ENCODE measurements at places on chromosomes 1 and 21. TPM values are rescaled to one million over a fixed set of nuclear protein-coding genes. Genes with fewer than 3 reads are reported as not detected.
A peak's percentile ranks its signal among the peaks of the same experiment; 100 is the strongest.

DNA sequence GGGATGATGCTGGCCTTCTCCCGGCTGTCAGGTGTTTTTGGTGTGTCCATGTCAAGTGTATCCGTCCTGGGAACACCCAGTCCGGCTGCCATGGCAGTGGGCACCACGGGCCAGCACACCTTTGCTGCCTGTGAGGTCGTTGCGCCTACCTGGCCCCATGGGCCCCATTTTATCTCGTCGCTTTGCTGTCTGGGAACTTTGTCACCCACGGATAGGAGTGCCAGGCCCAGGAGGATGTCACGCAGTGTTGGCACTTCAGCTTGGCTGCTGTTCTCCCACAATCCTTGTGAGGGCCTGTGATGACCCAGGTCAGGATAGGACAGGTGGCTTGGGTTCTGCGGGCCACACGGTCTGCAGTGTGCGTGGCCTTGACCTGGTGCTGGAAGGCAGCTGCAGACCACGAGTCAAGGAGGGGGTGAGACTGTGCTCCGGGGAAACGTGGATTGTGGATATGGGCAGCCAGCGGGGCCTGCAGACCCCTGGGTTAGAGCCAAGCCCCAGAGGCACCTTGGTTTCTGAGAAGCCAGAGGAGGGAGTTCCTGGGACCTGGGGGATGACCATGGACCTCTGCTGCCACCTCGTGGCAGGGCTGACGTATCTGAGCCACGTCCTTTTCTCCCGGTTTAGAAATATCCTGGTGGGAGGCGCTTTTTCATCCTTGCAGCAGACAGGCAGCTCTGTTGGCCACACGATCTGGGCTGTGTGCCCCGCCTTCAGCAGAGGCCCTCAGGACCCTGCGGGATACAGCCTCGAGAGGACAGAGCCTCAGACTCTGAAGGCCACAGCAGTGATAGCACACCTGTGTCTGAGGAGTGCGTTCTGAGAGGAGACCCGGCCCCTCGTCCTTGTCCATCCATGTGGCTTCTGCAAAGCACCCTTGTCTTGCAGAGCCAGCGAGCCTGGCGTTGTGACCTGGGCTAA is 161.1 kb upstream of the COL6A1 start:
- H3K4me1 ChIP-seq = no peaks in the 10 kb centered on the region
- H3K36me3 ChIP-seq = no peaks in the 10 kb centered on the region
- no peak overlapping the region for H3K27ac ChIP-seq
- DNase-seq = peak; percentile 82

DNA sequence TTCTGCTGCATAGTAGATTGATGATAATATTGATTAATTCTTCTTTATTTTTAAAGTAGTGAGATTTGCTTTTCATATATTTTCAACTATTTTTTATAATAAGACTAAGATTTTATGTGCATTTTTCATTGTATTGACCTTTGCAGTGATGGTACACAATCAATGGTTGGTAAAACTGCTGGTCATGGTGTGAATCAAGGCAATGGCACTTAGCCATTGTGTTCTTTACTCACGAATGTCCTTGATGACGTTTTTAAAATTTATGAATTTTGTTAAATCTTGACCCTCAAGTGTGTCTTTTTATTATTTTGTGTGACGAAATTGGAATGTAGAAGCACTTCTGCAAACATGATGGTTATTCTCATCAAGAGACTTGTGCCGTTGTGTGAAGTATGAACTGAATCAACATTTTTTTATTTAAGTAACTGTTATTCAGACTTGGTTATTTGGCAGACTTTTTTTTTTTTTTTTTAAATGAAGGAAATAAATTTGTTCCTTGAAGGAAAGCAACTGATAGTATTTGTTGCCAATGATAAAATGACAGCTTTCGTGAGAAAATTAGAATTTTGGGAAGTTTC is 22.6 kb downstream of the CDC73 start:
- H3K36me3 ChIP-seq = peaks cover 5% of the 10 kb centered on the region
- DNase-seq = no peak
- H3K4me3 ChIP-seq = no peak overlapping the region

DNA sequence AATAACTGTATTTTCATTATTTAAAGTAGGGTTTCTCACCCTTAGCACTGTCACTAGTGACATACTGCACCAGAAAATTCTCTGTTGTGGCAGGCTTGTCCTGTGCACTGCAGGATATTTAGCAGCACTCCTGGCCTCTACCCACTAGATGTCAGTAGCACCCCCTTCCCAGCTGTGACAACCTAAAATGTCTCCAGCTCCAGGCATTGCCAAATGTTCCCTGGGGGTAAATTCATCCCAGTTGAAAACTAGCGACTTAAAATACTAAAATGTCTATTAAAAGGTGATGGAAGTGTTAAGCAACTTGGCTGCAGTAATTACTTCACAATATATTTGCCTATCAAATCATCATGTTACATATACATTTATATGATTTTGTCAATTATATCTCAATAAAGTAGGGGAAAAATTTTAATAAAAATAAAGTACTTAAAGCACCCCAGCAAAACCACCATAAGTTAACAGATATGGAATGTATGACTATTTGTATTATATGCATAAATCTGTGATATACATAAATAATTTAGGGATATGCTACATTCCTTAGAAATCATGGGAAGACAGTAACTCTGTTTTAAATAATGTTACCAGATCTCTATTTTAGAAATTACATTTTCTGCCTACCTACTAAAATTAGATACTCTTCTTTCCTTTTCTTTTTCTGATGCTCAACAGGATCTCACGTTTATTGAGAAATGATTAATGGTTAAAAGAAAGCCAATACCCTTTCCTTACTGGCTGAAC is 74.6 kb downstream of the ARID4B start:
- H3K4me3 ChIP-seq = no peak overlapping the region
- DNase-seq = peak; percentile 52
- no peak overlapping the region for H3K27ac ChIP-seq
- H3K36me3 ChIP-seq = no peaks in the 10 kb centered on the region
- H3K27me3 ChIP-seq = no peaks in the 10 kb centered on the region

DNA sequence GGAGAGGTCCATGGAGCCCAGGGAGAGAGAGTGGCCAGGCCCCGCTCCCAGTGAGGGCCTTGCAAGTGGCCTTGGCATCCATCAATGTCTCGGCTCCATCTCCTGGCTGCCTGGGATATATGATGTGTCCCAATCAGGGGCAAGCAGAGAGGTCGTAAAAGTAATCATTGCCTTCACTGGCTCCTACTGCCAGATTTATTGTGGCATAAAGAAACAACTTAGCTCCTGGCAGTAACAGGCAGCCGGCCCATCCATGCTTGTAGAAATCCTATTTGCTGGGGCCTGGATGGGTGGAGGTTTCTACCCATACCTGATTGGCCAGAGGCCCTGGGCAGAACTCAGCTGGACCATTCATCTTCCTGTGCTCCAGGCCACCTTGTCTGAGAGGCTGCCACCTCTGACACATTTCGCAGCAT is 272.6 kb downstream of the MATN1 start:
- H3K27ac ChIP-seq = no peak overlapping the region
- no peaks in the 10 kb centered on the region for H3K27me3 ChIP-seq
- H3K36me3 ChIP-seq = no peaks in the 10 kb centered on the region
- H3K4me1 ChIP-seq = no peaks in the 10 kb centered on the region
- no peak for DNase-seq

DNA sequence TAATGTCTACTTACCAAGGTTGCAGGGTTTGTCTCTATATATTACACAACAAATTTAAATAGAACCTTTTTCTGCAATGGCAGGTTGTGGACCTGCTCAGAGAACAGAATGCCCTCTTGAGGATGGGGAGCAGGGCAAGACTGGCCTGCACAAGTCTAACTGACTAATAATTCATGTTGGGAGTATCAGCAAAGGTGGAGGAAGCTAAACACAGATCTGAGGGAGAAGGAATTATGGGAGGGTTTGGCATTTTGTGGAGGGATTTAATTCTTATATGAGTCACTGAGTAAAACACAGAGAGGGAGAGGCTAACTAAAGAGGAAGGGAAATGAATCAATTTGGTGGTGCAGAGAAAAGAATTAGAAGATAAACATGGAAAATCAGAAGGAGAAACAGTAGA is 40.0 kb downstream of the CLDN17 start:
- H3K36me3 ChIP-seq = no peaks in the 10 kb centered on the region
- no peaks in the 10 kb centered on the region for H3K27me3 ChIP-seq
- no peak overlapping the region for H3K27ac ChIP-seq
- H3K4me1 ChIP-seq = no peaks in the 10 kb centered on the region

LIN28A gene
- total RNA-seq = not detected

MFSD2A gene
- total RNA-seq = 1.2 TPM
